ENCODE measurements at places on chromosomes 2 and 18.

- no peak for DNase-seq
These were observed 37.4 kb downstream of the PDIA6 start for GRCh38 chr2:10775021-10775780.

DNA sequence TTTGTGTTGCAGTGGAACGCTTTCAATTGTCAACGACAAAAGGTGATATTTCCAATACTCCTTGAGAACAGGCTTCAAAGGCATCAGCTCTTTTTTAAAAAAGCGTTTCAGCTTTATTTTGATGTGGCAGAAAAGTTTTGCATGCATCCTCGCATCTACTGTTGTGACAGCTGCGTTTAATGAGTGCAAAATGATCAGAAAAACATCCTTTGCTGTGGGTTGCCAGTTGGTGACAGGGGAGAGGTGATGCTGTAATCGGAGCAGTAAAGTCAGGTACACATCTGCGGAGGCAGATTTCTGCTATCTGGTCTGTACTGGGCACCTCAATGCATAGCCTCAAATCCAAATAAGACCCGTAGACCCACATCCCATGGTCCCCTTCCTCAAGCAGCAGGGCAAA, 91.9 kb upstream of the POU3F3 start:
- DNase-seq: no peak

GRCh38 chr2:117980783-117981676, 32.8 kb downstream of the CCDC93 start:
- DNase-seq: no peak

DNA sequence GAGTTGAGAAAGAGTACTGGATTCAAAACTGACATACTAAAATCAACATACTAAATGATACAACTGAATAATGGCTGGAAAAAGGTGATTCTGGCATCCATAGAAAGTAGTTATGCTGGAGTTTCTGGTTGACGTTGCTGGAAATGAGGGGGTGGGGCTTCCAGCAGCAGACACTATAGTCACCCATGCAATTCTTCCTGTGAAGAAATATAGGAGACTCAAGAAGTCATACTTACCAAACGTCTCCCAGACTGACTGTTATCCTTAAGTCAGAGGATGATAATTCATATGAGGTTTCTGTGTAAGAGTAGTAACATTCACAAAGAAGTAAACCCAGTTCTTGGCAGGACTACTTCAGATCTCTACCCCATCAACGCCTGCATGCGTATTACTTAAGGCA, 23.6 kb downstream of the DTNB start:
- DNase-seq: no peak

DNA sequence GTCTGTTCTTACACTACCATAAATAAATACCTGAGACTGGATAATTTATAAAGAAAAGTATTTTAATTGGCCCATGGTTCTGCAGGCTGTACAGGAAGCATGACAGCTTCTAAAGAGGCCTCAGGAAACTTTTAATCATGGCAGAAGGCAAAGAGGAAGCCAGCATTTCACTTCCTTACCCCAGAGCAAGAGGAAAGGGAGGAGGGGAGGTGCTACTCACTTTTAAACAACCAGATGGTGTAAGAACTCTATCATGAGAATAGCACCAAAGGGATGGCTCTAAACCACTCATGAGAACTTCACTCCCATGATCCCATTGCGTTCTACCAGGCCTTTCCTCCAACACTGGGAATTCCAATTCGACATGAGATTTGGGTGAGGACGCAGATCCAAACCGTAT, 344.4 kb upstream of the SLC39A10 start:
- no peak for DNase-seq

DNA sequence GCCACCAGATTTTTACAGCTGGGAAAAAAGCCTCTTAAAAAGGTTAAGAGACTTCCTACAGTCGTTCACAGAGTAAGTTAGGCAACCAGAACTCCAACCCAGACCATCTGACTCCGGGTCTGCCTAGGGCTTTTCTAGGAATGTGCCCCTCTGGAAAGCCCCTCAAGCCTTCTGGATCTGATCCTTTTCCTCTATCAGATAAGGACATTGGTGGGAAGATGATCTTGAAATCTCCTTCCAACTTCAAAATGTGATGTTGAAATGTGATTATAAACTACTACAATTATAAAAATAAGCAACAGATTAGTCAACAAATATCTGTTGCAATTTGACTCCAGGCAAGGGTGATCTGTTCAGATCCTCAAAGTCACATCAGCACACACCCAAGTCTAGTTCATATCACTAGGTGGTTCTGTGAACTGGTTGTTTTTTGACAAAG, 270.4 kb downstream of the ARHGAP15 start:
- no peak for DNase-seq

DNA sequence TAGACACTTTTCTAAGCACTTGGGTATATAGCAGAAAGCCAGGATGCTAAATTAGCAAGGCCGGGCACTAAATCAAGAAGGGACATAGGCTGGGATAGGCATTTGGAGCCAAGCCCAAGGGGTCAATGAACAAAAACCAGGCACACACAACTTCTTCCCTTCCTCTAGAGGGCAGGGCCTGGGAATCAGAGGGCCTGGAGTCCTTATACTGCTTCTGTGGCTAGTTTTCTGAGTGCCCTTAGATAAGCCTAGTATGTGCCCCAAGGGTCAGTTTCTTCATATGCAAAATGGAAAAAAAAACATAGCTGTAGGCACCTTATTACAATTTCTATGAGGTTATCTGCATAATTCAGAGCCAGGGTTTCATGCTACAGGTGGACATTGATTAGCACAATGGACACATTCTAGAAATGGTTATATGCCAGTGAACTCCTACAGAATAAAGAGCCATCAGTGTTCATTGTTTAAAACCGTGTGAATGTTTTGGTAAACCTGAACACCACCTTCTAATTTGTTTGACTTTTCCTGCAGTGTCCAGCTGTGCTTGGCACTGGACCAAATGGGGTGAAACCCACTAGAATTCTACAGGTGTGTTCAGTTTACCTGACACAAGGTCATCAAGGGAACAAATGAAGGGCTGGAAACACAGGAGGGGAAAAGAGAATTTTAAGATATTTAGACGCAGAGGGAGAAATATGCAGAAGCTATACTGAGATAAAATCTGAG, 49.6 kb downstream of the PAX8 start:
- no peak for DNase-seq

- peak; percentile 70 for DNase-seq
These were observed 43.3 kb upstream of the TAF1B start for GRCh38 chr2:9799729-9800632.

GRCh38 chr2:15120631-15121030, 440.5 kb downstream of the NBAS start:
- no peak for DNase-seq

DNA sequence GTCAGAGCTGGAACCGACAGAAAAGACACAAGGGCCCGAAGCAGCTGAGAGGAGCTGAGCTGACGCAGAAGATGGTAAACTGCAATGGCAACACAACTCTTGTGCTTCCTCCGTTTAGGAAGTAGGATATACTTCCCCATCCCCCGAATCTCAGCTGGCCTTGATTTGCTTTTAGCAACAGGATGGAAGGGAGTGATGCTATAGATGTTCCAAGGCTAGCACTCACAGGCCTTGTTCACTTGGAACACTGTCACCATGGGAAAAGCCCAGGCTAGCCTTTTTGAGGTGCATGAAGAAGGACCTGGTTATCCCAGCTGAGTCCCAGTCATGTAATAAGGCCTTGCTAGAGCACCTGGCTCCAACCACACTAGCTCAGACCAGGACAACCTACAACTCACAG, 26.0 kb downstream of the STAT1 start:
- DNase-seq: no peak

- DNase-seq: no peak
These were observed 6.4 kb upstream of the PTPN4 start for GRCh38 chr2:119753041-119753929.

GRCh38 chr2:18856765-18857164, 267.4 kb upstream of the NT5C1B start:
- DNase-seq: no peak

- DNase-seq: no peak
These were observed 226.8 kb downstream of the RND3 start for GRCh38 chr2:150260636-150261035.

- DNase-seq: no peak
These were observed 39.4 kb upstream of the RBM44 start for GRCh38 chr2:237759176-237759575.

DNA sequence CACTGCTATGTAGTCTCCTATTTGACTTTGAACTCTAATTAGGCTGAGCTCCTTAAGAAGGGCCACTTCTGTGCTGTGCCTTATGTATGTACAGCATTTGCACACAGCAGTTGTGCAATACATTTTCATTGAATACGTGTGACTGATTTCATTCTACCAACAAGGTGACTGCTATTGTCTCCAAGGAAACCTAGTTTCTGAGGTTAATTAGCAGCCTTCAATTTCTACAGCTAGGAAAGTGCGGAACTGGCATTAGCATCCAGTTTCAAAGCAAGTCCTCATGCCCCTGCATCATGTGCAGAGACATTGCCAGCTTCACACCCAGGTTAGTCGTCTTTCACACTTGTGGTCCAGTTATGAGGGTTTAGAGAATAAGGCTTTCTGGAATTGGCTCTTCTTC, 58.6 kb downstream of the NCK2 start:
- DNase-seq: no peak

DNA sequence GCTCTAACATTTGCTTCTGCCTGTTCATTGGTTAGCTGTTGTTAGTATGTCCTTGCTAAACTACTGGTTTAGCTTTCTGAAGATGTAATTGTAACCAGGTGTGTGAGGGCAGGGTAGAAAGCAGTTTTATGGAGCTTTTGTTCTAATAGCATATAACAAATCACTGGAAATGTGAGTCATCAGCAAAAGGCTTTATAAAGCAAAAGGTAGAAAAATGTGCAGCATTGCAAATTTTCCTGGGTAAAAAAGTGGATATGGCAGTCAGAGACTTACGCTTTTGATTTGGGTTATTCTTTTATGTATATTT, 85.3 kb downstream of the ZNF407 start:
- no peak for DNase-seq

GRCh38 chr18:9810299-9810698, 75.5 kb upstream of the TXNDC2 start:
- no peak for DNase-seq

DNA sequence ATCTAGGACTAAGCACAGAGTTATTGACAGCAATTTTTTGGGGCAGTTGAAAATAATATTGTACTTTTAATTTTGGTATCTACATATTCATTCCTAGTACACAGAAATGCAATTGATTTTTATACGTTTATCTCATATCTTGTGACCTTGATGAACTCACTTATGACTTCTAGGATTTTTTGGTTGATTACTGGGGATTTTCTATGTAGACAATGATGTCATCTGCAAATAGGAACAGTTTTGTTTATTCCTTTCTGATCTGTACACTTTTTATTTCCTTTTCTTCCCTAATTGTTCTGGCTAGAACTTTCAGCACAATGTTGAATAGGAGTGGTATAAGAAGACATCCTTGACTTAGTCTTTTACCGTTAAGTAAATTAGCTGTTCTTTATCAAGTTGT, 143.5 kb upstream of the PGAP1 start:
- DNase-seq: no peak

DNA sequence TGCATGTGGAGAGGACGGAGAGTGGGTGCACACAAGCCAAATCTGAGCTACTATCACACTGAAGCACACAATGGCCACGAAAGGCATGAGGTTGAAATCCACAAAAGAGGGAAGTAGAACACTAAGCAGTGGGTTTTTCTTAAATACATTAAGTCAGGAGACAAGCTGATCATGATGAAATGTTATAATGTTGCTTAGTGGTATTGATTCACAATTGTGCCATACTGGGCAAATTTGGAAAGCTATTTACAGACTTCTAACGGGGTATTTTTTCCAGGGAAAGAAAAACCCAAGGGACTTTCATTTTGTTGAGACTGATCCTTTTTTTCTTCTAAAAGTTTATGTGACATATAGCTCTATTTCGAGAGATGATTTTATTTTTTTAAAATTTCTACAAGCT, 100.8 kb upstream of the CNGA3 start:
- no peak for DNase-seq

GRCh38 chr18:64208516-64208915, 59.6 kb upstream of the LINC00305 start:
- DNase-seq: no peak

DNA sequence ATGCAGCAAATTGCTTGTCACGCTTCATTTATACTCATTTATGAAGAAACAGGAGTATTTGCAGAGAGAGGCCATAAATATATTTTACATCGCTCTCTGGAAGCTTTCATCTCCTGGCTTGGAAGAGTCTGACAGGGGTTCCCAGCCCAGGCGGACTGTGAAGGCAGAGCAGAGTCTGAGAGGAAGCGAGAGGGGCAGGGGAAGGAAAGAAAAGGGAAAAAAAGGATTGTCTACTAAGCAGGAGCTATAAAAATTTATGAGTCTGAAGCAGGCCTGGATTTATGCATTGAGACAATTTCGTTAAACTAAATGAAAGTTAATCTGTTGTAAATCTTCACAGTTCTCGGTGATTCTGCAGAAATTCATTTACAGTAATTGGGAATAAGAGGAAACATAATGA, 143.9 kb upstream of the GYPC start:
- no peak for DNase-seq

- no peak for DNase-seq
These were observed 17.5 kb upstream of the RAB31 start for GRCh38 chr18:9690418-9691188.

GRCh38 chr2:72082021-72082601, 65.6 kb downstream of the CYP26B1 start:
- DNase-seq: no peak

DNA sequence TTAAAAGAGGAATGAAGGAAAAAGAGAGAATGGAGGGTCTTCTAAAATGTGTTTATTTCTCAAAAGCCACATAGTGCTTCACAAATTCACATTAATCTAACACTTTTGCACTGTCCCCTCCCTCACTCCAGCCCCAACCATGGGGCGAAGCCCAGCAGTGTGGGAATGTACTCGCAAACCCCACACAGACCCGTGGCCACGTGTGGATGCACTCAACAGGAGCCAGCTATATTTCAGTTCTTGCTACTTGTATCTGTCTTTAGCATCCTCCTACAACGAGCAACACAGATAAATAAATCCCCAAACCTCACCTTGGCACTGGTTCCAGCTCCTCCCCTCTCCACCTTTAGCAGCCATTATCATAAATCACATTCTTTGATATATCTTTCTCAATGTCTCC, 91.9 kb upstream of the TMEM200C start:
- no peak for DNase-seq

GRCh38 chr2:120436885-120437603, 91.1 kb downstream of the INHBB start:
- DNase-seq: no peak

DNA sequence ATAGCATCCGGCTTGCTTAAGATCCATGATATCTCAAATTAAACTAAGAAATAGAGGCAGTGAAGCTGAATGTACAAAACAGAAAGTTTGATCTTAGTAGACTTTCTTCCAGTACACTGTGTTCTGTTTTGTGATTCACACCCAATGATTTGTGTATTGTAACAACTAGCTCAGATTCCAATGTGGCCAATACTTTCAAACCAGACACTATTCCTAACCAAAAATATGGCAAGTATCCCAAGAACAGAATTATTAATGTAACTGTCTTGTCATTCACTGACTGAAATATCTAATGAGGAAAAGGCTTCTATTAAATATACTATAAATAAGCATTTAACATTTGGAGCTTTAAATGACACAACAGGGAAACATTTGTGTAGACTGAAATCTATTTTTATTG, 299.1 kb downstream of the NRXN1 start:
- no peak for DNase-seq
